ENCODE measurements at places on chromosomes 2 and 18.

DNA sequence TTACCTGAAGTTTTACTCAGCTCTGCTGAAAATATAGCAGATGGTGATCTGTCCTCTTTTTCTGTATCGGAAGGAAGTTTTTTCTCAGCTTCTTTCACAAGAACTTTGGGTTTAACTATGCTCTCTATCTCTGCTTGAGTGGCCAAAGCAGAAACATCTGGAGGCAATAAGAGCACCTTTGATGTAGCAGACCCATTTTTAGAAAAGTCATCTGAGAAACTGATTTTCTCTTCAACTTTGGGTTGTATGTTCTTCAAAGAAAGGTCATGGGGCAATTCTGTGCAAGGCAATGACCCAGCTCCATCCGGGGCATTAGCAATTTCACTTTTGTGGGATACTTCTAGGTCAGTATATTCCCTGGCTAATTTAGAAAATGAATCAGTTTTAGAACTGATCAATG lies 25.2 kb downstream of the RTN4 start:
- no peak for DNase-seq

GRCh38 chr2:158131483-158131912 lies 29.8 kb downstream of the UPP2 start:
- no peak for DNase-seq

GRCh38 chr18:69172046-69172445 lies 228.6 kb upstream of the DOK6 start:
- DNase-seq = peak; percentile 11

DNA sequence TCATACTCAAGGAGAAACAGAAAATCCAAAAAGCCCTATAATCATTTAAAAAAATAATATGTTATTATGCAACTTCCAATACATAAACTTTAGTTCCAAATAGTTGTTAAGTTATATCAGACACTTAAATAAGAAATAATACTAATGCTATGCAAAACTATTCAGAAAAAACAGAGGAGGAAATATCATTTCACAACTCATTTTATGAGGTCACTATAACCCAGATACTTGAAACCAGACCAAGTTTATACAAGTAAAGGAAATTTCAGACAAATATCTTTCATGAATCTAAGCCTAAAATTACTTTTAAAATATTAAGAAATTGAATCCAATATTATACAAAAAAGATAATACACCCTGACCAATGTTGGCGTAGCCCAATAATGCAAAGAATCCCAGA lies 260.8 kb downstream of the CD226 start:
- DNase-seq = no peak

DNA sequence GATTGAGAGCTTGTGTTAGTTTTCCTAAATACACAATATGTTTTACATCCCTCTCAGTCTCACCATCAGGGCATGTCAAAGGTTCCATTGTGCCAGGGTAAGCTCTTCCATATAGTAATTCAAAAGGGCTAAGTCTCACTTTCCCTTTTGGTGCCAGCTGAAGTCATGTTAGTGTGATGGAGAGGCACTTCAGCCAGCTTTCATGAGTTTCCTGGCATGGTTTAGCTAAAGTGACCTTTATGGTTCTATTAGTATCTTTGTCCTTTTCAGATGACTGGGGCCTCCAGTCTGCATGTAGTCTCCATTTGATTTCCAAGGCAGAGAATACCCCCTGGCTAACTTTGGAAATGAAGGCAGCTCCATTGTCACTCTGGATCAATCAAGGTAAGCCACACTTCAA lies 27.2 kb downstream of the NAT8 start:
- no peak for DNase-seq

GRCh38 chr2:14720319-14720718 lies 87.8 kb downstream of the LRATD1 start:
- peak; percentile 67 for DNase-seq

Data from mammary epithelial cell (primary cell).